Calu3 (cell line): ENCODE measurements at places on chromosomes 4 and X. TPM values are rescaled to one million over a fixed set of nuclear protein-coding genes. Genes with fewer than 3 reads are reported as not detected.

DNA sequence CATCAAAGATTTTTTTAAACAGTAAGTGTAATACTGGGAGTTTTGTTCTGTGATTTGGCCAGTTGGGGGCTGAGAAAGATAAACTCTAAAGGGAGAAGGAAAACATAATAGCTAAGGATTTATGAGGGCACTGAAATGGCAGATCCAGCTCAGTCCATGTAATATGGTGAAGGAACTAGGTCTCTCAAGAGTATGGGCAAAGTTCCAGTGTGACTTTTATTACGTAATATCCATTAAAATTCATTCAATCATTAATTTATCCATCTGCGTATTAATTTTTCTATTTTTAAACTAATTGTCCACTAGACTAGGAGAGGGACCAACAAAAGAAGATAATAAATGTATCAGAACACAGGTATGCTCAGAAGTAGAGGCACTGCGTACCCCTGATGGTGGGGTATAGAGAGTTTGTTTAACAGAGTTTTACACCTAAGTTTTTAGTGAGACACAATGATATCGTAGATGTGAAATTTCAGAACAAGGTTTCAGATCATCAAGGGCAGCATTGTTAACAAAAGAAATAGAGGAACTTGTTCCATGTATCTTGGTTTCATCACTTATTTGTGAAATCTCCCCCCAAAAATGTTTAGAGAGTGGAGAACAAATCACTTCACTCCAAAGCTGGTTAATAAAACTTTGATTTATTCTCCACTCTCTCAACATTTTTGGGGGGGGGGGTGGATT is 351.1 kb downstream of the GRXCR1 start:
- no peak overlapping the region for H3K4me3 ChIP-seq
- no peaks in the 10 kb centered on the region for H3K27me3 ChIP-seq
- H3K27ac ChIP-seq = no peak overlapping the region
- H3K36me3 ChIP-seq = no peaks in the 10 kb centered on the region

GRCh38 chr4:150176547-150176946 is 98.3 kb downstream of the DCLK2 start:
- no peak for DNase-seq
- no peak overlapping the region for H3K27ac ChIP-seq
- no peaks in the 10 kb centered on the region for H3K36me3 ChIP-seq
- H3K4me3 ChIP-seq = no peak overlapping the region
- H3K27me3 ChIP-seq = no peaks in the 10 kb centered on the region

DNA sequence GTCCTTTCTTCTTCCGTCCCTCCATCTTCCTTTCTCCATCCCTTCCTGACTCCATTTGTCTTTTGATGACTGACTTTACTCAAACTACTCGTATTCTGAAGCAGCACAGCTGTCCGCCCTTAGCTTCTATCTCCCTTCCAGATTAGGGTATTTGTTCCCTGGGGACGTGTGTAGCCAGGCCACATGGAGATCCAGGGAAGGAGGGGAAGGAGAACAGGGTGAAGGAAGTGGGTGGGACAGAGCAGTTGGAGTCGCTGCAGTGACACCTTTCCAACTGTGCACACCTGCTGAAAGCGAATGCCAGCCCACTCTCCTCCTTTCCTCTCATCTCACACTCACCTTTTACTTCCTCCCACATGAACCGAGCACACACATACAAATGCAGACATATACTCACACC is 323.8 kb downstream of the DCTD start:
- no peak overlapping the region for H3K27ac ChIP-seq
- H3K4me3 ChIP-seq = no peak overlapping the region
- no peaks in the 10 kb centered on the region for H3K27me3 ChIP-seq
- no peaks in the 10 kb centered on the region for H3K4me1 ChIP-seq
- no peak for DNase-seq

GRCh38 chr4:1300466-1301455 is 11.1 kb downstream of the MAEA start:
- peaks cover 12% of the 10 kb centered on the region for H3K36me3 ChIP-seq
- H3K27me3 ChIP-seq = no peaks in the 10 kb centered on the region
- H3K27ac ChIP-seq = no peak overlapping the region
- H3K4me1 ChIP-seq = peaks cover 13% of the 10 kb centered on the region
- no peak overlapping the region for H3K4me3 ChIP-seq

DNA sequence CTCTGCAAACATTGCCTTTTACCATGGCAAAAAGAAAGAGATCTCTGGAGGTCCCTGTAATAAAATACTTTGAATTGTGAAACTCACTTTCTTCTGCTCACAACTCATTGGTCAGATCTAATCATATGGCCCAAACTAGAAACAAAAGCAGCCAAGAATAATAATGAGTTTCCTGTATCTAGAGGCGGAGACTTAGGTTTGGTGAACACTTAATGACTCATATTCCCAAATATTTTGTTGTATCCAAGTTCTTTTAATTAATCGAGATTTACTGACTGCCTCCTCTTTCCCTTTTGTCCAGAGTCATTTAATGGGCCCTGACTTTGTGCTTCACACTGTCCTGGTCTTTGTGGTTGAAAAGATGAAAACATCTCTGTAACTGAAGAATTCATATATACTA is 190.6 kb downstream of the CCSER1 start:
- no peaks in the 10 kb centered on the region for H3K36me3 ChIP-seq
- H3K4me1 ChIP-seq = no peaks in the 10 kb centered on the region
- no peaks in the 10 kb centered on the region for H3K27me3 ChIP-seq
- no peak overlapping the region for H3K27ac ChIP-seq

Gene MAGEB10
- not detected in 2 replicates for total RNA-seq

- H3K4me1 ChIP-seq = no peaks in the 10 kb centered on the region
- H3K27ac ChIP-seq = no peak overlapping the region
- no peaks in the 10 kb centered on the region for H3K36me3 ChIP-seq
- H3K27me3 ChIP-seq = no peaks in the 10 kb centered on the region
Observed at GRCh38 chr4:10582059-10582686, 102.4 kb downstream of the CLNK start.

Gene LRAT
- total RNA-seq = 5.7 and 7.0 TPM in 2 replicates

- no peak overlapping the region for H3K27ac ChIP-seq
- H3K4me1 ChIP-seq = no peaks in the 10 kb centered on the region
Observed at GRCh38 chr4:1538941-1539772, 132.9 kb upstream of the NKX1-1 start.

Gene DKK2
- total RNA-seq = not detected in 2 replicates

Gene PRKX
- total RNA-seq = 23.7 and 25.7 TPM in 2 replicates

DNA sequence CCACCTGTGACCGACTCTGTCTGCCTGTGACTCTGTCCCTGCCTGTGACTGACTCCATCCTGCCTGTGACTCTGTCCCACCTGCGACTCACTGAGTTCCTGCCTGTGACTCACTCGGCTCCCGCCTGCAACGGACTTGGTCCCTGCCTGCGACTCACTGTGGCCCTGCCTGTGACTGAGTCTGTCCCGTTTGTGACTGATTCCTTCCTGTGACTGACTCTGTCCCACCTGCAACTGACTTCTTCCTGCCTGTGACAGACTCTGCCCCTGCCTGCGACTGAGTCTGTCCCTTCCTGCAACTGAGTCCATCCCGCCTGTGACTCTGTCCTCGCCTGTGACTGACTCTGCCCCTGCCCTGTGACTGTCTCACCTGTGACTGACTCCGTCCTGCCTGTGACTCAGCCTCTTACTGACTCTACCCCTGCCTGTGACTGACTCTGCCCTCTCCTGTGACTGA is 9.6 kb upstream of the UVSSA start:
- H3K4me3 ChIP-seq = peak overlapping the region; percentile 54
- H3K27me3 ChIP-seq = no peaks in the 10 kb centered on the region
- H3K27ac ChIP-seq = peak overlapping the region; percentile 94
- DNase-seq = peak; percentile 71

Gene VCX3A
- not detected in 2 replicates for total RNA-seq

DNA sequence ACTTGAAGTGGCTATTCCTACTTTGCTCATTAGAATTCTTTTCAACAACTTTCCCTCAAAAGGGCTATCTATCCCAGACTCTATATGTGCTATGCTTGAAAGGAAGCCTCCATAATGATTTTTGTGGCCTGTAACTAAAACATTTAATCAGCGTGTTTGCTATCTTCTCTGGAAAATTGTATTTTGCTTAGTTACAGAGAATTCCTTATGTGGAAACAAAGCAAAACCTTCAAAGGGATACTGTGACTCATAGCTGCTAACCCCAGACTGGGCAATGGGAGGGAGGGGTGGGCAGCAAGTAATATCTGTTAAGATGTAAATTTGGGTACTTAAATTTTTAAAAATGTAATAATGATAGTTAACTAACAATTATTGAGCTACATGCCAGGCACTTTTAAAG is 3.7 kb downstream of the SLC25A14 start:
- H3K4me3 ChIP-seq = no peak overlapping the region
- no peak for DNase-seq
- no peak overlapping the region for H3K27ac ChIP-seq
- H3K36me3 ChIP-seq = peaks cover 13% of the 10 kb centered on the region

GRCh38 chr4:85823295-85823694 is 348.3 kb downstream of the ARHGAP24 start:
- no peak for DNase-seq
- no peak overlapping the region for H3K4me3 ChIP-seq
- peaks cover 30% of the 10 kb centered on the region for H3K4me1 ChIP-seq
- no peaks in the 10 kb centered on the region for H3K27me3 ChIP-seq

Gene TMEM33
- total RNA-seq = 67.3 and 68.3 TPM in 2 replicates

DNA sequence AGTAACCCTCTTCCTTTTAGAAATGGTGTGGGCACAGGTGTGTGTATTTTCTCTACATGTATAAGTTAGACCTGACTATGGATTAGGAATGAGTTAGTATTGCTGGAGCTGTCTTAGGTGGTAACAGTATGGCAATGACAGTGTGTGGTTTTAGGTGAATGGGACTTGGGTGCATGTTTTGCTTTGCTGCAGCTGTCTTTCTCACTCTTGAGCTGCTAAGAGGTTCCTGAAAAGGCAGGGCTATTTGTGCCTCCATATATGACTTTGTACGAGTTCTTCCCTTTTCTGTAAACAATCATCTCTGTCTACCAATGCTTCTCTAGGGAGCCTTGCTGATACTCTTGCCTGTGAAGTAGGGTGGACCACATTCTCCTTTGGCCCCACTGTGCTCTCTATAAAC is 234.8 kb upstream of the HHIP start:
- no peak overlapping the region for H3K27ac ChIP-seq
- H3K4me1 ChIP-seq = no peaks in the 10 kb centered on the region
- H3K4me3 ChIP-seq = no peak overlapping the region
- no peaks in the 10 kb centered on the region for H3K36me3 ChIP-seq

GRCh38 chrX:102745857-102746584 is 25.5 kb downstream of the GPRASP3 start:
- H3K4me3 ChIP-seq = peak overlapping the region; percentile 83
- H3K27ac ChIP-seq = peak overlapping the region; percentile 56
- H3K36me3 ChIP-seq = peaks cover 10% of the 10 kb centered on the region
- peak; percentile 33 for DNase-seq

- DNase-seq = no peak
- H3K27me3 ChIP-seq = no peaks in the 10 kb centered on the region
- peaks cover 9% of the 10 kb centered on the region for H3K36me3 ChIP-seq
- no peak overlapping the region for H3K27ac ChIP-seq
Observed at GRCh38 chr4:77031544-77031943, 44.2 kb downstream of the CCNI start.
